ENCODE measurements at places on chromosomes 16 and 17.

DNA sequence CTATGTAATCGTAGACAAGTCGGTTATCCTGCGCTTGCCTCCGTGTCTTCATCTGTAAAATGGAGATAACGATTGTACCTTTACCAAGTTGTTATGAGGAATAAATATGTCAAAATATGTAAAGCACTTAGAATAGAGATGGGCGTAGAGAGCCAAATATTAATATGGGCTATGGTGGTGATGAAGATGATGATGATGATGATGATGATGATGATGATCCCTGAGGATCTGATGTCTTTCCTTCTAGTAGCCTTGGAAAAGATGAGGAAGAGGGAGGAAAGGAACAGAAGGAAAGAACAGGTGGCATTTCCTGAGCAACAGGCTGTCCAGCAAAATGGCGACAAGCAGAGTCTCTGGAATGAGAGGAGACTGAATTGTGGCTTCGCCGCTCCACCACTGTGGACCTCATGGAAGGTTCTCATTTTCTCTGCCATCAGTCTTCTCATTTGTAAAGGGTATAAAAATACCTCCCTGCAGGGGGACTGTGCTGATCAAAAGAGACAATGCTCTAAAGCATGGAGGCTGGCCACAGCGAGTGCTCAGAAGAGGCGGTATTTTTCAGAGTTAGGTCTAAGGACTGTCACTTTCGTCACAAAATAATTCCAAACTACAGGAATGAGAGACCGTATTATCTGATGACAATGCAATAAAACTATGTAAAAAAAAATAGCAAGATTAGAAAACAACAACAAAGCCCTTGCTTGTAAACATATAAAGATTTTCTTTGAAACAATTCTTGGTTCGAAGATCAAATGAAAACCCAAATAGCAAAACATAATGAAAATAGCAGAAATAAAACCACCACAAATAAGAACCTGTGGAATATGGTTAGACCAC lies 17.2 kb upstream of the RCVRN start:
- no peak for DNase-seq

GRCh38 chr16:10465821-10466220 lies 80.0 kb downstream of the ATF7IP2 start:
- DNase-seq, result no peak

DNA sequence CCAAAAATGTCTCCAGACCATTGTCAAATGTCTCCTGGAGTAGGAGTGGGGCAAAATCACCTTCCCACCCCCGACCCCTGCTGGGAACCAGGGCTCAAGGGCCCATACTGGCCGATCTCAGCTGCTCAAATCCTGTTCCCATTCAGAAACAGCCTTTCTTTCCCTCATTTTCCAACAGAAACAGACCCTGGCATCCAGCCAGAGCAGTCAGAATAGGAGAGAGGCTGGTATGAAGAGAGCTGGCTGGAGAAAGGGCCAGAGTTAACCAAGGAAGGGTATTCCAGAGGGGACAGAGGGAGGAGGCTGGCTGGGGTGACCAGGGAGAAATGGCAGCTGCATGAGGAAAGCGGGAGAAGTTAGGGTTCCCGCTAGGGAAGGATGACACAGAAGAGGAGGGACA lies 199.1 kb downstream of the XYLT1 start:
- no peak for DNase-seq

- peak; percentile 25 for DNase-seq
Measured at GRCh38 chr16:19094542-19095365, 19.0 kb upstream of the ITPRIPL2 start.

GRCh38 chr17:65229621-65229995 lies 92.4 kb downstream of the RGS9 start:
- peak; percentile 12 for DNase-seq

GRCh38 chr17:43588121-43588520 lies 42.0 kb upstream of the ETV4 start:
- no peak for DNase-seq

DNA sequence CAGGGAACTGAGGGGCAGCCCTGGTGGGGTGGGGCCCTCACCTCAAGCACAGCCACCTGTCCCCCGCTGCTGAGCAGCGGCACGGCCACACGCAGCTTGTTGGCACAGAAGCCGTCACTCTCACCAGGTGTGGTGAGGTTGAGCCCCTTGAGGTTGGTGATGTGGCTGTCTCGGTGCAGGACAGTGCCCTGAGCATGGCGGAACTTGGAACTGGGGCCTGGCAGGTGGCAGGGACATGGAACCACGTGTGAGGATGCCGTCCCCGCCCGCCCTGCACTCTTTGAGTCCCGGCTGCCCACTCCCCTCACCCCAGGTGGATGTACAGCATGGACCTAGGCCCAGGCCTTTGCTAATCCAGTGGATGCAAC lies 9.7 kb upstream of the VASN start:
- DNase-seq, result no peak

- peak; percentile 49 for DNase-seq
Measured at GRCh38 chr17:34562387-34562786, 17.0 kb upstream of the TMEM132E start.

- no peak for DNase-seq
Measured at GRCh38 chr17:64066716-64067115, 46.3 kb upstream of the ICAM2 start.

GRCh38 chr17:69325518-69326376 lies 1.2 kb downstream of the ABCA5 start:
- no peak for DNase-seq

DNA sequence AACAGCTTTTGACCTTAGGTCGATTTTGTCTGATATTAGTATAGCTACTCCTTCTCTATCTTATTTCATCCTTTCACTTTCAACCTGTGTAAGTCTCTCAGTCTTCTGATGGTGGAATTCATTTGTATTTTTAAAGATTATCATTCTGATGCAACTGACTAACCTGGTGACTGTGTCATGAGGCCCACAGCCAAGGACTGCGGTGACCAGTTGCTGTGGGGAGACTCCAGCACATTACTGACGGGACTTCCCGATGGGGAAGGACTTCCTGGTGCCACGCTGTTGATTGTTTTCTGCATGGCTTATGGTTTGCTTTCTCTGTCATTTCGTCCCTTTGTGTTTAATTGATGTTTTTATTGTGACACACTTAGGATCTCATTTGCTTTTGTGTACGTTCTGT lies 34.2 kb downstream of the RMI2 start:
- DNase-seq, result no peak

DNA sequence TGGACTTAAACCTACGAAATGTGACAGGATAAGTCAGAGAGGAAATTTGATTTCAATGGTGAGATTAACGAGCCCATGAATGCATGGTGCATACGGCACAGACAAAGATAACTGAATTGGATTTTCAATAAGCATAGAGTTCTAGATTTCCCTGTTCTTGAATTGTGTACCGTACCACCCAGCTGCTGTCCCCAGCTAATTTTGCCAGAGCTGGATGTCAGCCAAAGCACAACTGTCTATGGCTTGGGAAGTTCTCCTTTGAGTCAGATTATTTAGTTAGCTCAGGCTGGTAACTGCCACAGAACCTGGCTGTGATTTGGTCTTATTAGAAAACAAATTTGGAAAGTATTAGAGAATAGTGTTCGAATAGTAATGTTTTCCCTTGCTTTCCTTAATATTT lies 143.1 kb downstream of the CDH13 start:
- no peak for DNase-seq

- peak; percentile 39 for DNase-seq
Measured at GRCh38 chr17:29590411-29591145, 1.1 kb upstream of the GIT1 start.

- no peak for DNase-seq
Measured at GRCh38 chr17:38980490-38981217, 13.5 kb upstream of the FBXO47 start.

GRCh38 chr17:65197201-65197600 lies 60.0 kb downstream of the RGS9 start:
- DNase-seq, result no peak

GRCh38 chr17:27481327-27481726 lies 25.1 kb downstream of the KSR1 start:
- peak; percentile 69 for DNase-seq

- DNase-seq, result no peak
Measured at GRCh38 chr17:10178506-10178991, 19.9 kb downstream of the GAS7 start.

DNA sequence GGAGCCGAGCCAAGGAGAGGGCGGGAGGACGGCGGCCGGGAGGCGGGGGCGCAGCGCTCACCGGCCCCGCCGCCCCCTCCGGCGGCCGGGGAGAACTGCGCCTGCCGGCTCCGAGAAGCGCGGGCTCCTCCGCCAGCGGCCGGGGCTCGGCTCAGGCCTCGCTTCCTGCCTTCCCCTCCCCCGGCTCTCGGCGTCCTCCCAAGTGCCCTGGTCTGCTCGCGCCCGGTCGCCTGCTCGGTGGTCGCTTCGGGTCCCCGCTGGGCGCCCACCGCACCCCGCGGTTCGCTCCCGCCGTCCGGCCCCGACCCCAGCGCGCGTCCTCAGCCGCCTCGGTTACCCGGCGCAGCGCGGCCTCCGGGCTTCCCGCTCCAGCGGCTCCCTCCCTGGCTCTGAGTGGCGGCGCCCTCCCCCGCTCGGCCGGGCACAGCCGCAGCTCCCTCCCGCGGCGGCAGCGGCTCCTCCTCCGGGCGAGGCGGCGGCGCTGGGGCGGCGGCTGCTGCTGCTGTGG lies 313 bp downstream of the UBTF start:
- no peak for DNase-seq

Measured in hematopoietic multipotent progenitor cell treated with erythropoietin and hydrocortisone succinate and interleukin-3 and kit ligand, for 6 days (in vitro differentiated cells).